ENCODE measurements at places on chromosomes 3 and 15.
A peak's percentile ranks its signal among the peaks of the same experiment; 100 is the strongest.

DNA sequence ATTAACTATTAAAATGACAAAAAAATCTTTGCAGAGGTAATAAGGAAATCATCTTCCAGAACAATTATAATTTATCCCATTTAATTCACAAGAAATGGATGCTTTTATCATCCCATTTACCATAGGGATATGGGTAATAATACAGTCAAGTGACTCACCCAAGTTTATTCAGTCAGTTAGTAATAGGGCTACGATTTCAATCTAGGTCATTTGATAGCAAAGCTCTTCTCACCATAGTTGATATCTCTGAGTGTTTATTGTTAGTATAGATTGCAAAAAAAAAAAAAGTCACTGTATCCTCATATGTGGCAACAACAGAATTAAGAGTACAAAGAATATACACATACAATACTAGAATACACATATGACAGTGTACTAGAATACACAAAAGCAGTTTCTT, 797.1 kb downstream of the ROBO1 start:
- no peak for DNase-seq

DNA sequence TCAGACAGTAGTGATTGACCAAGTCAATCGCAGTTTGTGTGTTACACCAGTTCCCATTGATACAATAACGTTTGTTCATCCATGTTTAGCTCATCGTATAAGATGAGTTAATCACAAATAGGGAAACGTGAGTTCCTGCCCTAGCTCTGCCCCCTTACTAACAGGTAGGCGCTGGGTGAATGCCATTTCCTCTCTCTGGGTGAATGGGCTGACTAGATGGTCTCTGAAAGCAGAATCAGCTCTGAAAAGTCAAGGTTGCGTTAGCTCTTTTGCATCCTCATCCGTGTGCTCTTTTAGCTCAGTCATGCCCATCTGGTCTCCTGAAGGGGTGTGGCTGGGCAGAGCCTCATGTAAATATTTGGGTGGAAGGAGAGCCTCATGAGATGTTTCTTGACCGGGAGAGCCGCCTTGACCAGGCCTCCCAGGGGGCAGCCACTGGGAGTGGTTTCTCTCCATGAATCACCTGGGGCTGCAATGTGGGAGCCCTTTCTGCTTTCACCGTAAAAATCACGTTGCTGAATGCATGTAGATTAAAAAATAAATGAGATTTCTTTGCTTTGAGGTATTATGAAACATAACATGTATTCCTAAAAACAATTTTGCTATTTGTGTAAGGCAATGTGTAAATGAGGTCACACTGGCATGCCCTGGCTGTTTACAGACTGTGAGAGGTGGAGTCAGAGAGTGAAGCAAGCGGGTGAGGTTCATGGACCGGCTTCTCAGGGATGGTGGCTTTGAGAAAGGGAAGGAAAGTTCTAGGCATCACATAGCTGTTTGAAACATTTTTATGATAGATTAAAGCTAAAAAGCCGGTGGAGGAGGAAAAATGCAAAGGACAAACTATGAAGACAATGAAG, 108.4 kb upstream of the RASGRP1 start:
- no peak for DNase-seq

GRCh38 chr15:39215015-39215414, 365.9 kb upstream of the THBS1 start:
- no peak for DNase-seq

DNA sequence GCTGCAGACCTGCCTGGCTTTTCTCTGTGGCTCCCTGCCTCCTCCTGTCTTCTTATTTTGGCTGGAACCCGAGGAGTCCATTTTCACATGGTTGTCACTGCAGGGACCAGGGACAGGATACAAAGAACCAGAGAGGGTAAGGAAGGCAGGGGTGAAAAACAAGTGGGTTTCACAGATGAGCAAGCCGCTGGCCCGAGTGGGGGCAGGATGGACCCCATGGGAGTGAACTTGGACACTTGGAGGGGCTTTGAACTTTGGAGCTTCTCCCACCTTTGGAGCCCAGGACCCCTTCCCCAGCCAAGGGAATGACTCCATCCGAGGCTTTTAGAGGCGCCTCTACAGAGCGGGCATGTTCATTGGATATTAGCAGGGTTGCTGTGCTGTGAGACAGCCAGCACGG, 26.9 kb upstream of the ADCY5 start:
- DNase-seq, result no peak

- no peak for DNase-seq
These were observed 2.7 kb downstream of the SST start for GRCh38 chr3:187667526-187667925.

GRCh38 chr3:135513106-135514059, 452.1 kb upstream of the PPP2R3A start:
- DNase-seq, result peak; percentile 55

DNA sequence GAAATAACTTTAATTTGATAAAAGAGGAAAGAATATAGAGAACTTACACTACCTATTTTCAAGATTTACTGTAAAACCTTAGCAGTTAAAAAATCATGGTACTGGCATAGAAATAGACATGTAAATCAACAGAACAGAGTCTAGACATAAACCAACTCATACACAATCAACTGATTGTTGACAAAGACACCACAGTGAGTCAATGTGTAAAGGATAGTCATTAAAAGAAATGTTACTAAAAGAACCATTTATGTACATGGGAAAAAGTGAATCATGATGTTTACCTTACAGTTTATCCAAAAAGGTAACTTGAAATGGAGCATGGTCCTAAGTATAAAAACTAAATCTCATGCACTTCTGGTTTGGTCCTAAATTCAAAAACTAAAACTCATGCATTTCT, 847.4 kb downstream of the IGSF11 start:
- no peak for DNase-seq

DNA sequence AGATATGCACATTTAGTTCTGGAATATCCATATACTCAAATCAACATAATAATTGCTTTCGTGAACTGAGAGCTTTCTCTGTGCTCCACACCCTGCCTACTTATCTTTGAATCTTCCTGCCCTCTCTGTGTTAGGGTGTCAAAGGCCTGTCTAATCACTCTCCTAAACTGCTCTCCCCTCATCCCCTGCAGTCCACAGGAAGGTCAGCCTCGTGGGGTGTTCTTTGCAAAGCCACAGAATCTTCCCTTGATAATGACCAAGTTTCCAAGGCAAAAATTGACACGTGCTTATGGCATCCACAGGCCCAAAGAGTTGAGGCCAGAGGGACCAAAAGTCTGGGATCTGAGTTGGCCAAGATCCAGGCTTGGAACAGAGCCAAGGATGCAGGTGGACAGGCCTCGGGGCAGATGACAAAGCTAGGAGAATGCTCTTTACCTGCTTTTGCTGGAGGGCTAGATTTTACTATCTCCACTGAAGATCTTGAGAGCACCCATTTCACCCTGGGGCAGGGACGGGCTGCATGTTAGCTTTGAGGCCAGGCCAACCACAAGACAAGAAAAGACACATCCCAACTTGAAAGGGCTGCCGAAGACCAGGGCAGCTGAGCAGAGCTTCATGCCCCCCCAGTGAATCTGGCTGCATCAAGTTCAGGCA, 20.4 kb downstream of the BHLHE40 start:
- no peak for DNase-seq

DNA sequence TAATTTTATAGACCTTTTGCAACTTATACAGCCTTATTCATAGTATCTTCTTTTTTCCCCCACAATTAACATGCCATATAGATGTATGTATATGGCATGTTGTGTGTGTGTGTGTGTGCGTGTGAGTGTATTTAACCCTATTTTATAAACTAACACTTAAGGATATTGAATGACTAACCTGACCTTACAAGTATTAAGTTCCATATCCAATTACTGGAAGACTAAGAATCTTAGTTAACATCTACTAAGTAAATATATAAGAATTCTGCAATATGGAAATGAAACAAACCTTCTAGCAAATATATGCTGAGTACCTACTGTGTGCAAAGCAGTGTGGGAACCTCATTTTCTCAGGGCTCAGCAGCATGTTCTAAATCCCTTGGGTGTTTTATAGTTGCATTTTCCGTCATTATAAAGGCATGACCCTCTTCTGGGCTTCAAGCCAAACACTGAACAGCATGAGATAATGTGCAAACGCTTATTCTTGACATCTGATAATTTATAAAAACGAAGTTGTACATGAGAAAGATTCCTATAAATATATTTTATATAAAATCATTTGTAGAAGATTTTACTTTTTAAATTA, 105.5 kb downstream of the NLGN1 start:
- DNase-seq, result no peak

GRCh38 chr15:48627260-48627940, 18.1 kb downstream of the FBN1 start:
- peak; percentile 57 for DNase-seq

- no peak for DNase-seq
These were observed 18.6 kb downstream of the GPD1L start for GRCh38 chr3:32125012-32125411.

DNA sequence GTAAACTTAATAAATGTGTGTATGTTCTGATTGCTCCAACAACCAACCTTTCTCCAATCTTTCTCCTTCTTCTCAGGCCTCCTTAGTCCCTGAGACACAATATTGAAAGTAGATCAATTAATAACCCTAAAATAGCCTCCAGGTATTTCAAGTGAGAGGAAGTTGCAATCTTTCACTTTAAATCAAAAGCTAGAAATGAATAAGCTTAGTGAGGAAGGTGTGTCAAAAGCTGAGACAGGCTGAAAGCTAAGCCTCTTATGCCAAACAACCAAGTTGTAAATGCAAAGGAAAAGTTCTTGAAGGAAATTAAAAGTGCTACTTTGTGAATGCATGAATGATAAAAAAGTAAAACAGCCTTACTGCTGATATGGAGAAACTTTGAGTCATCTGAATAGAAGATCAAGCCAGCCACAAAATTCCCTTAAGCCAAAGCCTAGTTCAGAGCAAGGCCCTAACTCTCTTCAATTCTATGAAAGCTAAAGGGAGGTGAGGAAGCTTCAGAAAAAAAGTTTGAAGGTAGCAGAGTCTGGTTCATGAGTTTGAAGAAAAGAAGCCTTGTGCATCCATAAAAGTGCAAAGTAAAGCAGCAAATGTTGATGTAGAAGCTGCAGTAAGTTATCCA, 38.6 kb downstream of the CCDC80 start:
- DNase-seq, result no peak

- DNase-seq, result no peak
These were observed 461.3 kb upstream of the RASGRP1 start for GRCh38 chr15:39025881-39026280.

DNA sequence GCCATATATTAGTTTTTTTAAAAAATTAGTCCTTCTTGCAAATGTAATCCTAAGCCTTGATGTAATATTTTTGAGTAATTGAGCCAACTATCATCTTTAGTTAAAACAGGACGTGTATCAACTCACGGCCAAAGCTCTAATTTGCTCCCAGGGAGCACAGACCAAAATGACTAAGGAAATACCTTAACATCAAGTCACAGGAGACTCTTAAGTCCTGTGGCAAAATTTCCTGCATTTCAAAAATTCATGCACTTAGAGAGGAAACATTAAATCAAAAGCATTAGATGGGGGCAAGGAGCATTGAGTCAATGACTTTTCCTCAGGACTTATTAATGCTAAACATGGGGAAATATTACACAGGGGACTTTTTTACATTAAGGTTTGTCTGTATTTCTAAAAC, 276.0 kb downstream of the MFSD1 start:
- peak; percentile 79 for DNase-seq

DNA sequence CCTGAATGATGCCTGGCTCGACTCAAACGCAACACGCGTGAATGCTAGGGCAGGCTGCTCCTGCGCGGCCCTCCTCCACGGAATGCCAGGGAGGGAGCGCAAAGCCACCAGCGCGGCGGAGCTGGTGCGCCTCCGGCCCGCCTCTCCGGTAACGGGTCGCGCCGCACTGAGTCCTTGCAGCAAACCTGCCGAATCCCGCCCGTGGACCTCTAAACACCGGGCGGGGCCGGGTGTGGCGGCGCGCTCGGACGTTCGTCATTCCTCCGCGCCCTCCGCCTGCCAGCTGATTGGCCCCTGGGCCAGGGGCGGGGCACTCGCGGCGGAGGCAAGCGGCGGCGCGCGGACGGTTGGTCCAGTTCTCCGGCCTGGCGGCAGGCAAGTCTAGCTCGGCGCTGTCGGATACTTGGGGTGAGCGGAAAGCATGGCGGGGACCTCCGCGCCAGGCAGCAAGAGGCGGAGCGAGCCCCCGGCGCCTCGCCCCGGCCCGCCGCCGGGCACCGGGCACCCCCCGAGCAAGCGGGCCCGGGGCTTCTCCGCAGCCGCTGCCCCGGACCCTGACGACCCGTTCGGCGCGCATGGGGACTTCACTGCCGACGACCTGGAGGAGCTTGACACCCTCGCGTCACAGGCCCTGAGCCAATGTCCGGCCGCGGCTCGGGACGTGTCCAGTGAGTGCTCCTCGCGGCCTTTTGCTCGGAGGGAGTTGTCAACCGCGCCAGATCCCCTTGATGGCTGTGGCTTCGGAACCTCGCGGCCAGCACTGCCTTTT, at the start of gene ATRIP:
Gene ATRIP, plus strand, starts transcription at position 313 of the 769 bp plus-strand sequence. Its CDS starts 109 bp downstream, at position 422.
- peak; percentile 59 for DNase-seq

GRCh38 chr15:29942143-29942542, 119.9 kb upstream of the TJP1 start:
- DNase-seq, result no peak

DNA sequence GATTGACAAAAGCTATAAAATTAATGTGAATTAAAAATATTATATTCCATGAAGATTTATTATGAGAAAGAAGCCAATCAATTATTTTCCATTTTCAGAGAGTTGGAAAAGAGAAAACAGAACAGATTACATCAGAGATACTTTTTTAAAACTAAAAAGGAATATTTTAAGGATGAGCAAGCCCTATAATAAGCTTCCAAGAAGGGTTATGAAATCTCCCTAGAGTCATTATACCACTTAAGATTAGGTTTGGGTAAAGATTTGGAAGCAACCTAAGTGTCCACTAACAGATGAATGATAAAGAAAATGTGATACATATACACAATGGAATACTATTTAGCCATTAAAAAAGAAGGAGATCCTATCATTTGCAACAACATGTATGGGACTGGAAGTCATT, 51.6 kb upstream of the FSIP1 start:
- no peak for DNase-seq

DNA sequence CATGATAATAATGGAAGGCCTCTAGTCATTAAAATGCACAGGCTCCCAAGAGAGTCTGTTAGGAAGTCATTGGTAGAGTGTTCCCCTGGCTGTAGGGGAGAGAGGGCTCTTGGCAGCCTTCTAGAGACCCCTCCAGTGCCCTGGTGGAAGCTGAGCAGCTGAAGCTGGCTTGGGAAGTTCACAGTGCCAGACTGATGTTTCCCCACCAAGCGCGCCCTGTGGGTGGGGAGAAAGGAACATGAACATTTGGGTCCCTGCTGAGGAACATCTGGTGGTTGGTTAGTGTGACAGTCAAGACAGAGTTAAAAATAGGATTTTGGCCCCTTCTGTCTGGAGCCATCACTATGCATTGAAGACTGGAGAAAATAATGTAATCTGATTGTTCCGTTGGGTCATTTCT, 37.1 kb upstream of the RGMA start:
- DNase-seq, result no peak

GRCh38 chr3:108223928-108224327, 1.7 kb upstream of the IFT57 start:
- DNase-seq, result no peak

GRCh38 chr3:127735767-127736693, 63.3 kb downstream of the ABTB1 start:
- no peak for DNase-seq

DNA sequence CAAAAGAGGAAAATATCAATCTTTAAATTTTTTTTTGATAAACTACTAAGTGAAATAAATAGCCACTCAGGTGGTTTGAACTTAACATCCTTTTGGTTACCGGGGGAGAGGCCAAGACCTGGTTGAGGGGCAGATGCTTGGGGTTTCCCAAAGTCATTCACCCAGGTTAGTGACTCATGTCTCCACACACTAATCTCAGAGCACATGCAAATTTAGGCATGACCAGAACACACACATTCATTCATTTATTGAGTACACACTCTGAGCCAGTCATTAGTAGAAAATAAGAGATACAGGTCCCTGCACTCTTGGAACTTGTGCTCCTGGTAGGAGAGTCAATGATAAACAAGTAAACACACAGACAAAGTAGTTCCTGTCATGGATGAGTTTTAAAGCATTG, 7.3 kb downstream of the ILDR1 start:
- DNase-seq, result no peak
